ENCODE measurements at places on chromosomes 7 and 10. TPM values are rescaled to one million over a fixed set of nuclear protein-coding genes. Genes with fewer than 3 reads are reported as not detected.

Gene PRSS37
- not detected for polyA plus RNA-seq

Gene TMEM270
- not detected for polyA plus RNA-seq

GRCh38 chr10:106500925-106501525 is 663.5 kb downstream of the SORCS1 start:
- DNase-seq = no peak

DNA sequence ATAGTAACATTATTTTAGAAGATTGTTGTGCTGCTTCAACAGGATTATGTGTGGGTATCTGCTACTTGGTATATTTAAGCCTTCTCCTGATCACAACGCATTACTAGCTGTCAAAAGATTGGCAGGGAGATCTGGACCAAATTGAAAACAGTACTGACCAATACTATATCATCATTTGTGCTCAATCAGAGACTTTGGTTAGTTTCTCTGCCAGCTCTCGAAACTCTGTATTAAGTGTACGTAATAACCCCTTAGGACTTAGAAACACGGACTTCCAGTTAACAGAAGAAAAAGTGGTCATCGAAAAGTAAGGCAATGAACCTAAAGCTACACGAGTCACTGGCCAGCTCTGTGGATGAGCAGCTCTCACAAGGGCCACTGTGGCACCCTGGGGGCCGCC is 146.0 kb downstream of the EVX1 start:
- peak; percentile 59 for DNase-seq

GRCh38 chr10:111598433-111599059 is 521.7 kb downstream of the ADRA2A start:
- DNase-seq = peak; percentile 67

GRCh38 chr7:90610105-90610504 is 14.0 kb downstream of the CDK14 start:
- no peak for DNase-seq

Gene STEAP1B
- polyA plus RNA-seq = 2.5 TPM

GRCh38 chr7:55470261-55470660 is 102.0 kb downstream of the VOPP1 start:
- DNase-seq = no peak

Gene DLX5
- 0.23 TPM for polyA plus RNA-seq

Gene SPAM1
- not detected for polyA plus RNA-seq

Gene TLX1
- polyA plus RNA-seq = not detected

- peak; percentile 85 for DNase-seq
Measured at GRCh38 chr10:124588736-124589490, 127.3 kb downstream of the LHPP start.

DNA sequence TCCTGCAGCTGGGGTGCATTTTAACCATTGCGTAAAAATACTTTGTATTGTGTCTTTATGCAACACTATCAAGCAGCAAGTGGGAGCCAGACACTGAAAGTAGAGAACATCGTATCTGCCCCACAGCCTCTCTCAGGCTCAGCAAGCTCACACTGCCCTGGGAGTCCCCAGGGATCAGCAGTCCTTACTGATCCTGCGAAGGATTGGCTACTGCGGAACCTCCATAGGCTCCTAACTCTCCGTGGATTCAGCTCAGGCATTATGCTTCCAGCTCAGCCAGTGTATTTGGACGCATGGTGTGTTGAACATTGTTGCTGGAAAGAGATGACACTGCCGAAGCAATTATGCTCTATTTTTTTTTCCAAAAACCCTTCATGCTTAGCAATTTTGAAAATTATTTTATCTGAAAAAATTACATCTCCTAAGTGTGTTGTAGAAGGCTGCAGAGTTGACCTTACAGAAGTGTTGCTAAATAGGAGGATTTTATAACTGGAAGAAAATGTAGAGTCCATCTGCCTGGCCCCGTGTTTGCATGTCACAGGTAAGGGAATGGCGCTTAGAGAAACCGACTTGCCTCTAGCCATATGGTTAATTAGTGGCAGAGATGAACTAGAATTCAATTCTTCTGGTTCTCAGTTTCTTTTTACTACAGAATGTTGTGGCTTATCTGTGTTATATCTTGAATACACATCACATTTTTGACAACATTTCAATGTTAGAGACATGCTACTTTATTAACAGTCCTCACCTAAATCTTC is 276.4 kb upstream of the COBL start:
- no peak for DNase-seq

GRCh38 chr10:97134110-97134509 is 51.6 kb downstream of the SLIT1 start:
- no peak for DNase-seq

GRCh38 chr7:45237788-45238461 is 80.3 kb downstream of the RAMP3 start:
- no peak for DNase-seq

Gene GPER1
- polyA plus RNA-seq = 11.3 TPM

All from muscle of leg (tissue), 16 donors.